A375 (cell line): ENCODE measurements at places on chromosomes 6 and 20. TPM values are rescaled to one million over a fixed set of nuclear protein-coding genes. Genes with fewer than 3 reads are reported as not detected.

Gene ELOVL4
- 5.1 and 5.2 TPM in 2 replicates for total RNA-seq

Gene SRMS
- not detected in 2 replicates for total RNA-seq

Gene GFOD1
- 3.4 and 3.7 TPM in 2 replicates for total RNA-seq

Gene SCRT2
- not detected in 2 replicates for total RNA-seq

Gene NKX2-4
- total RNA-seq: 4.1 and 5.5 TPM in 2 replicates

Gene ULBP1
- not detected in 2 replicates for total RNA-seq

Gene DEFB114
- not detected in 2 replicates for total RNA-seq

Gene TTK
- 21.3 and 23.1 TPM in 2 replicates for total RNA-seq

Gene TAF11
- 16.0 and 18.4 TPM in 2 replicates for total RNA-seq
